Frontal cortex (tissue), 4 donors: ENCODE measurements at places on chromosomes 6 and 20.

DNA sequence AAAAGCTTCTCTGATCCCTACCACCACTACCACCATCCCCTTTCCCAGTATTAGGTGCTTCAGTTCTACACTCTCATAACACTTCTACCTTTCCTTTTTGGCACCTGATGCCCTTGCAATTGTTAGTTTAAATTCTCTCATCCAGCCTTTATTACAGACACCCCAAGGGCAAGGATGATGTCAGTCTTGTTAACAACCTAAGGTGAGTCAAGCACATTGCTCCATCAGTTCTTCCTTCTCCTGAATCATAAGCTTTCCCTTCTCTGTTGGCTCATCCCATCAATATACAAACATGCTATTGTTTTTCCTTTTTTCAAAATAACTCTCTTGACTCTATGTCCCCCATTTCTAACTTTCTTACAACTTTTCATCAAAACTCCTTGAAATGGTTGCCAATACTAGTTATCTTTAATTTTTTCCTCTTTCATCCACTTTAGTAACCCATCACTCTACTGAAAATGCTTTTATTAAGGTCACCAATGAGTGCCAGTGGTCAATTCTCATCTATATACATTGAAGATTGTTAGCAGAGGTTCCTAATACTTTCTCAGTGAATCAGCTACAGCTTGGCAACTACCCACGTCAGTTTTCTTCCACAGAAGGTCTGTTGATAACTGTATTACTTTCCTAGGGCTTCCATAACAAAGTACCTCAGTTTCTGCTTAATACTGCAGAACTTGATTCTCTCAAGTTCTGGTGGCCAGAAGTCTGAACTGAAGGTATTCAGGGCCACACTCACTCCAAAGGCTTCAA is 97.1 kb upstream of the FLRT3 start:
- DNase-seq: no peak

GRCh38 chr20:20747298-20747697 is 34.9 kb upstream of the RALGAPA2 start:
- no peak for DNase-seq

GRCh38 chr6:145070791-145071190 is 664.5 kb downstream of the EPM2A start:
- no peak for DNase-seq

GRCh38 chr20:47141350-47141921 is 215.1 kb downstream of the ZMYND8 start:
- DNase-seq: no peak

- no peak for DNase-seq
Measured at GRCh38 chr20:33835615-33836172, 24.5 kb downstream of the CHMP4B start.

- no peak for DNase-seq
Measured at GRCh38 chr6:31935021-31935420, 7.5 kb downstream of the C2 start.

DNA sequence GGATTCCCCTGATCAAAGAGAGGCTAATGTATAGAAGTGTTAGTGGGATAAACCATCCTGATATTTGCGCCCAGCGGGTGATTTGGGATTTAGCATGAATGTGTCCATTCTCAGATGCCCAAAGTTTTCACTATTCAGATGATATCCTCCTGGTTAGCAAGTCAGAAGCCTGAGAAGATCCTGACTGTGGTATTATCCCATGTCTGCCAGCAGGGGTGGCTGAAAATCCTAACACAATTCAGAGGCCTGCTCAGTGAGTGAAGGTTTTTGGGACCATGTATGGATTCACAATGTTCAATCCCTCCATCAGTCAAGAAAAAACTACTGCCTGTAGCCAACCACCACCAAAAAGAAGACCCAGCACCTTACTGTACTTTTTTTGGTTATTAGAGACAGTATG is 34.1 kb upstream of the SPACA1 start:
- DNase-seq: no peak

GRCh38 chr6:35569011-35569461 is 56.3 kb upstream of the TULP1 start:
- no peak for DNase-seq

DNA sequence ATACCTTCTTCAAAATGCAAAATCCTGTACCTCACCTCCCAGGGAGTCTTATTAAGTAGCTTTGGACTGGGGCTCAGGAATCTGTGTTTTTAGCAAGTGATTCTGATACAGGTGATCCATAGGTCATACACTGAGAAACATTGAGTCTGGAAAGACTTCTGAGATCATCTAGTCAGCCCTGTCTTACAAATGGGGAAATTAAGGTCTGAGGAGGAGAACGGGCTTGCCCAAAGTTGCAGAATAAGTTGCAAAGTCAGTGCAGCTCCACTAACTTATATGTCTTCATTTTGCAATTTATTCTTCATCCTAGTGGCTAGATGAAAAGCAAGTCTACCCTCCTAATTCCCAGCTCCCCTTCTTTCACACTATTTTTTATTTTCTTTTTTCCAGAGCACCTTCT is 28.9 kb downstream of the KCNS1 start:
- no peak for DNase-seq

GRCh38 chr20:9233804-9234203 is 164.9 kb downstream of the PLCB4 start:
- no peak for DNase-seq

DNA sequence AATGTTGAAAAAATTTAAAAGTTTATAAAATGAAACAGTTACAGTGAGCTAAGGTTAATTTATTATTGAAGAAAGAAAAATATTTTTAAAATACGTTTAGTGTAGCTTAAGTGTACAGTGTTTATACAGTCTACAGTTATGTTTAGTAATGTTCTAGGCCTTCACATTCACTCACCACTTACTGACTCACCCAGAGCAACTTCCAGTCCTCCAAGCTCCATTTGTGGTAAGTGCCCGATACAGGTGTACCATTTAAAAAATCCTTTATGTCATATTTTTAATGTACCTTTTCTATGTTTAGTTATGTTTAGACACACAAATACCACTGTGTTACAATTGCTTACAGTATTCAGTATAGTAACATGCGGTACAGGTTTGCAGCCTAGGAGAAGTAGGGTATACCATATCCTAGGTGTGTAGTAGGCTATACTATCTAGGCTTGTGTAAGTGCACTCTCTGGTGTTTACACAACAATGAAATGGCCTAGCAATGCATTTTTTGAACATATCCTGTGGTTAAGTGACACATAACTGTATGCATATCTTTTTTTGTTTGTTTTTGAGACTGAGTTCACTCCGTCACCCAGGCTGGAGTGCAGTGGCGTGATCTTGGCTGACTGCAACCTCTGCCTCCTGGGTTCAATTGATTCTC is 26.3 kb downstream of the FLRT3 start:
- DNase-seq: no peak

GRCh38 chr20:6708010-6708409 is 59.5 kb upstream of the BMP2 start:
- no peak for DNase-seq

- no peak for DNase-seq
Measured at GRCh38 chr6:35713006-35713767, 23.6 kb upstream of the ARMC12 start.

DNA sequence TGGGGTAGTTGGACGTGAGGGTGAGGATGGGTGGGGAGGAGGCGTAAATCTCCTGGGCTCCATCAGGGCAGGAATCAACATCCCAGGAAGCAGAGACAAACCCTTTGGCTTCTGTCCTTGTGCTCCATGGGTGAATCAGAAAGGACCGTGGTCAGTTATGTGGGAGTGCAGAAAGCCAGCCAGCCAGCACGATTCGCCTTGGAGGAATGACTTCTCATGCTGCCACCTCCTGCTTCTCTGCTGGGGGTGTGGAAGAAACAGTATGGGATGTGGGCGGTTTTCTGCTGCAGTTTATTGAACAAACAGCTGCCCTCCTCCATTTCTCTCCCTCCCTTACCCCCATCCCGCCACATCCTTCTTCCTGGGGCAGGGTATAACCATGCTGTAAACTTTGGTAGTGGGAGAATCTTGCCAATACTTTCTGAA is 214.5 kb downstream of the SOX4 start:
- no peak for DNase-seq

DNA sequence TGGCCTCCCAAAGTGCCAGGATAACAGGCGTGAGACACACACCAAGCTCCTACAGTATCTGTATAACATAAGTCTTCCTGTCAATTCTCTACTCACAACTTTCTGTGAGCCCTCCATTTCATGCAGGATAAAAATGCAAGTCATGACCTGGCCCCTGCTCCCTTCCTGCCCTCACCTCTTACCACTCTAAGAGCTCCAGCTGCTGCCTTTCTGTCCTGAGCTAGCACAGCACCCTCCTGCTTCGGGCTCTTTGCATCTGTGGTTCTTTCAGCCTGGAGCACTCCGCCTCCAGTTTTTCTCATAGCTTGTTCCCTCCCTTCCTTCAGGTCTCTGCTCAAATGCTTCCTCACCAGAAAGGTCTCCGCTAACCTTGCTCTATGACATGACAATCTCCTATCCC is 23.7 kb upstream of the TRPC4AP start:
- DNase-seq: no peak

DNA sequence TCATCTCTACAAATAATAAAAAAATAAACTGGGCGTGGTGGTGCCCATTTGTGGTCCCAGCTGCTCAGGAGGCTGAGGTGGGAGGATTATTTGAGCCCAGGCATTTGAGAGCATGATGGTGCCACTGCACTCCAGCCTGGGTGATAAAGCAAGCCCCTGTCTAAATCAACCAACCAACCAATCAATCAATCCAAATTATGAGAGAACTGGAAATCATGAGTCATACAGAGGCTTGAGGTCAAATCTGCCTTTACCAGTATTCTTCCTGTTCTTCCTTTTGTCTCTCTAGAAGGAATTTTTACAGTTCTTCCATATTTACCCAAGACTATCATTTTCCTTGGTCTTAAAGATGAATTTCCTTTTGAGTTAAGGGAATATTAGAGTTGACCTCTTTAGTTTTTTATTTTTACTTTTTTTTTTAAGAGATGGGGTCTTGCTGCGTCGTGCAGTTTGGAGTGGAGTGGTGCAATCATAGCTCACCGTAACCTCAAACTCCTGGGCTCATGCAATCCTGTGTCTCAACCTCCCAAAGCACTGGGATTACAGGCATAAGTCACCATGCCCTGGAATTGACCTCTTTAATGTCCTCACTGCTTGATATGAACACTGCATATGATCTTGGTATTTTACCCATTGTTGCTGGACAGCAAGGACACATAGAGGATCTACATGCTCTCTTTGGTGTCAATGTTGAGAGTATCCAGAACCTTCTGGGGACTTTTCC is 44.1 kb upstream of the TXNDC5 start:
- no peak for DNase-seq

DNA sequence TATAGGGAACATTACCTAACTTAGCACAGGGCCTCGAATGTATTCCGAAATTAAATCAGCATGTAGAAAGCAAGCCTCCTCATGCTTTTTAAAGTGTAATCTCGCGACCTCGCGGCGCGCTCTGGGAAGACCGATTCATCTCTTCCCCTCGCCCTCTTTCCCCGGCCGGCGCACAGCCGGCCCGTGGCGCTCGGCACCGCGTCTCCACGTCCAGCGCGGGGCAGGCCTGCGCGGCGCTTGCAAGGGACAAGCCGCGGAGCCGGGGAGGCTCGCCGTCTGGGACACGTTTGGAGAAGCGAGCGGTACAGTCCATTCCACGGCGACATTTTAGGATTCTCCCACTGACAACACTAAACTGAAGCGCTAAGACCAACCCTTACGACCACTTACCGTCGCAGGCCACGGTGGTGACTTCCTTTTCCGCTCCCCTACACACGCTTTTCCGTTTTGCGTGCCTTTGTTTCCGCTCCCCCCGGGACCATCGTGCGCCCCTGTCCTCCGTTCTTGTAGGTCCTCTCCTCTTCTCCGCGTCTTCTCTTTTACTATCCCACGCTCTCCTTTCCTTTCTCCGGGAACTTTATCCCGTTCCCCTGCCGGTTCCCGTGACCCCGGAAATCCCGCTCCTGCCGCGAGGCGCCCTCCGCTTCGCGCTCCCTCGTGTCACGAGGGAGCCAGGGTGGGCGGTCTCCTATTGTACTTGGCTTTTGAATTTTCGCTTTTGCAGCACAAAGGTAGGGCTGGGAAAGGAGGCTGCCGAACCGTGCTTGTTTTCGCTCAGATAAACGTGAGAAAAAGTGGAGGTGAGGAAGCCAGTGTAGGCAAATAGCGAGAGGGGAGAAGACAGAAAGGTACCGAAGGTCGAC is at the start of gene ECHDC1:
ECHDC1 (minus strand) TSS at position 664 of the 863 bp plus-strand sequence. CDS start 12,581 bp downstream, outside the sequence.
- DNase-seq: peak; percentile 53

- no peak for DNase-seq
Measured at GRCh38 chr6:81144346-81144745, 608.1 kb downstream of the TENT5A start.

GRCh38 chr6:73511796-73512195 is 9.0 kb downstream of the EEF1A1 start:
- DNase-seq: no peak

DNA sequence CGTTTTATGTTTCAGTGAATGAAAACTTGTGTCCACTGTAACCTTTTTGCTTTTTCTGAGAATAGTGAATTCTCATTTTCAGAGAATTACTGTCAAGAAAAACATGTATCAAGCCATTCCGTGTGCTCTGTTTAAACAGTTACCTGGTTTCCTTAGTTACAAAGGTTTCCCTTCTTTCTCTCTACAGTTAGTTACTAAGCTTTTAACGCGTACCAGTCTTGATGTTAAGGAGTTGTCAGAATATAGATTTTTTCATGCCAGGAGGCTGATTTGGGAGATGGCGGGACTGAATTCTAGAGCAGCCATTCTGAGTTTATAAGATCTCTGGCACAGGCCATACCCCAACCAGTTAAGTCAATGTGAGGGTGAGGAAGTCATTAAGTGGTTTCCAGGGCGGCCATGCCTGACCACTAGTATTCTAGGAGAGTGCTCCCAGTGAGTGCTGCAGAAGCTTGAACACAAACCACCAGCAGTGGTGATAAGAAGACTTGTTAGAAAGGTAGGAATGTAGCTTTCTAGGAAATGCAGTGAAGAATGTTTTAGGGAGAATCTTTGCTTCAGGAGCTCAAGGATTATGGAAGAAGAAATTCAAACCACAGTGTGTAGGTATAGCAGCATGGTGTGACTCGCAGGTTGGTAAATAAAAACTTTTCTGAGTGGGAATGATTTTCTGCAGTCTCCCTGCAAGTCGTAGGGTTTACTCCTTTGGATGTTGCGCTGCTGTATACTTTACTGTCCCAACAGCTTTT is 112.9 kb downstream of the JARID2 start:
- no peak for DNase-seq

- no peak for DNase-seq
Measured at GRCh38 chr20:36824142-36824940, 50.8 kb upstream of the DSN1 start.

- DNase-seq: no peak
Measured at GRCh38 chr20:19991854-19992253, 25.3 kb upstream of the NAA20 start.
